ENCODE measurements at places on chromosomes 13 and 19. TPM values are rescaled to one million over a fixed set of nuclear protein-coding genes. Genes with fewer than 3 reads are reported as not detected.

The TEKTIP1 gene
- total RNA-seq = not detected

The SYT5 gene
- total RNA-seq = not detected

The ARID3A gene
- total RNA-seq = 37.0 TPM

The CPT1C gene
- total RNA-seq = 1.7 TPM

The SARS2 gene
- total RNA-seq = 55.5 TPM

The FLT3 gene
- total RNA-seq = 0.58 TPM

- no peak for DNase-seq
Measured at GRCh38 chr19:28577233-28577632, 635.7 kb downstream of the UQCRFS1 start.

GRCh38 chr19:2250766-2251105, 1.6 kb downstream of the AMH start:
- DNase-seq = no peak

DNA sequence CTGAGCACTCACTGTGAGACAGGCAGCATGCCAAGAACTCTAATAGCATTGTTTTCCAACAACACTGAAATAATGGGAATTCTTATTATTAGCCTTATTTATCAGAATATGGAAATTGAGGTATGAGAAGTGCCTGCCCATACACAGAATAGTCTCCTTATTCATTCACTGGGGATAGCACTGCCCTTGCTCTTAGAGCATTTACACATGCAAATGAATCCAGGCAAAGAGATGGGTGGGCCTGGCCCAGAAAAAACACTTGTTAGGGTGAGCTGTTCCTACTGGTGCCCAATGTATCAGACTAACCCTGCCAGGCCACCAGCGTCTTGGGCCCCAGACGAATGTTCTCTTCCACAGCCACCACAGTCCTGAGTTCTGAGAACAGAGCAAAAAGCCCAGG, 112.9 kb downstream of the TUBA3C start:
- DNase-seq = no peak

DNA sequence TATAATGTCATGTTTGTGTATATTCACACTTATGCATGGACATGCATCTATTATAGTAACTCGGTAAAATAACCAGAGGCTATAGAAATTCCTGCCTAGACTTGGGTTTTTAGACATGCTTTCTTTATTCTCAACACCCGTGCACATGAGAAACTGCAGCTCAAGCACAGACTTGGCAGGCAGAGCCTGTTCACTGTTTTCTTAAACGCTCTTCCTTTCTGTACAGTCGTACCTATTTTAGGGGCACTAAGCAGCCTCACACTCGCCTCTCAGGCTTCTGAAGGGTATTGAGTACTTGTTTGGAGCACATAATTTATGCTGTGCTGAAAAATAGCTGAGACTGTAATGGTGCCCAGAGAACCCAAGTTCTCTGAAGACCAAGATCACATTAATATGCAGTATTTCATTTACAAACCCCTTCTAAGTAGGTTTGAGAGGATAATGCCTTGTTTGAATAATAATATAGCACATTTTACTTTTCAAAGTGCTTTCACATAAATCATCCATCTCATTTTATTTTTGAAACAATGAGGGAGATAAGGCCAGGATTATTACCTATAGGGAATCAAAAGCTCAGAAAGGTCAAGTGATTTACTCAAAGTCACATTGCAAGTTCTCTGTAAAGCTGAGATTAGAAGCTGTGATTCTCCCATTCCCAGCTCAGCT, 429.9 kb downstream of the SPRY2 start:
- DNase-seq = no peak

DNA sequence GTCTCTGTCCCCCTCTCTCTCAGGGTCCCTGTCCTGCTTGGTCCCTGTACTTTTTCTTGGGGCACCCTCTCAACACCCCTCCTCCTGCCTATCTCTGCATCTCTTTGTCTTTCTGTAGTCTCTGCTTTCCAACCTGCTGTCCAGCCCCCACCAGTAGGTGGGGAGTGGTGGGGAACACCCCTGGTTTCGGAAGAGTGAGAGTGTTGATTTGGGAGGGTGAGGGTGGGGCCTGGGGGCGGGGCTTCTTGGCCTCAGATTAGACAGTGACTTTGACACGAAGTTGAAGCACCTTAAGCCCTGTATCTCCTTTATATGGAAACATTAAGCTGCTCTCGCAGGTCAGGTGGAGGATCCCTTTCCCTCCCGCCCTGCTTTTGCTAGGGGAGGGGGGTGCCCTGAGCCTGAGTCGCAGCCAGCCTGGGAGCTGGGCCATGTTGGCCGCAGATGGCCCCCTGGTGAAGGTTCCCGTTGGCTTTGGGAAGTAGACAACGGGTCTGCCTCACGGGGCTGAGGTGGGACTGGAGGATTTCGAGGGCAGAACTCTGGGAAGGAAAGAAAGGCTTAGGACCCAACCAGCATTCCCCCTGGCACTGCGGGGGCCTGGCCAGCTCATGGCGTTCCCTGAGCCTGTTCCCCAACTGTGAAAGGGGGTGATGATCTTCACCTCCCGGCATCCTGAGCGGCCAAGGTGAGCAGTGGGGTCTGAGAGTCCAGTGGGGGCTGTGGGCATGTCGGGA, at the start of gene KCNJ14:
KCNJ14 (plus strand) TSS at position 404 of the 737 bp plus-strand sequence. CDS start 6,151 bp downstream, outside the sequence.
- no peak for DNase-seq

- DNase-seq = no peak
Measured at GRCh38 chr13:29109987-29110386, 289.8 kb downstream of the MTUS2 start.

DNA sequence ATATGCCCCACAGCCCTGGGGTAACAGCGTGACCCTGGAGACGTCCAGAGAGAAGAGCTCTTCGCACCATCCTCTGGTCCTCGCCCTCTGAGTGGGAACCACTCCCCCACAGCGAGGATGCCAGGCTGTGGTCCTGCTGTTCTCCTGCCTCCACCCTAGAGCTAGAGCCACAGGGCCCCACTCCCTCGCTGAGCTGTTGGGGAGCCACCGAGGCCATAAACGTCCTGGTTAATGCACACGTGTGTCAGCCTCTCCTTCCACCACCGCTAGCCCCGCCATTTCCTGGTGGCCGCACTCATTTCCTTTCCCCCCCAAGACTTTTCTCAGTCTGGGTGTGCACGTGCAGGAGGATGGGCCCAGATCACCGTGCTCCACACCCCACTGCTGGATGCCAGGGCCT, 11.5 kb downstream of the CEACAM16 start:
- DNase-seq = no peak

DNA sequence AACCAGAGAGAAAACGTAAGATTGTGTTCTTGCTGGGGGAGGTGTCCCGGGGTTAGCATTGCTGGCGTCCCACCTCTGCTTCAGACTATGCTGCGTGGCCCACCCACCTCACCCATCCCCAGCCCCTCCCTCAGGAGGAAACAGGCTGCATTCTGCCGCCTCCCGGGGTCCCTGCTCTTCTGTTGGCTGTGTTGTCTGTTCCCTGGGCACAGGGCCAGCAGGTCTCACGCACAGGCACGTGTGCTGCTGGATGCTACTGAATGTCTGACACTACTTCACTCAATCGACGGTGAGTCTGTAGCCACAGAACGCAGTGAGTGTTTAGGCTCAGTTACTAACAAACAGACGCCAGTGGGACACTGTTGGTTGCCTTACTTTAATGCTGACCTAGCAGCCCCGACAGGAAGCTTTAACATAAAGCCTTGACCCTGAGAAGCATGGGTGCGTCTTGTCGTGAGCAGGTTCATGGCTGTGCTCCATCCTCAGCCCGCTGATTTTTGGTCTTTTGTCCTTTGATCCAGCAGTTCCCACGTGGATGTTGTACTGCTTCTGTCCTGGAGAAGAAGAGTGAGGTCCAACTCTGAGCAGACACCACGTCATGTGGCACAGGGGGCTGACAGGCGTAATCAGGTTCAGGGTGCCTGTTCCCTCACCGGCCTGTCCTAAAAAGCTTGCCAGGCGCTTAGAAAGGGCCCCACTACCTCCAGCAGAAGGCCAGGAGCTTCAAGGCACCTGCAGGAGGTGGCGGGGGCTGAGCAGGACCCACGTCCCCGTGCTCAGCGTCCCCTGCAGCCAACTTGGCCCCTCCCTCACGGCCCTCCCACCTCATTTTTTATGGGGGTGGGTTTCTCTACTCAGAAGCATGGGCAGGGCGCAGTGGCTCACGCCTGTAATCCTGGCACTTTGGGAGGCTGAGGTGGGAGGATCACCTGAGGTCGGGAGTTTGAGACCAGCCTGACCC, 26.0 kb downstream of the NAXD start:
- no peak for DNase-seq

DNA sequence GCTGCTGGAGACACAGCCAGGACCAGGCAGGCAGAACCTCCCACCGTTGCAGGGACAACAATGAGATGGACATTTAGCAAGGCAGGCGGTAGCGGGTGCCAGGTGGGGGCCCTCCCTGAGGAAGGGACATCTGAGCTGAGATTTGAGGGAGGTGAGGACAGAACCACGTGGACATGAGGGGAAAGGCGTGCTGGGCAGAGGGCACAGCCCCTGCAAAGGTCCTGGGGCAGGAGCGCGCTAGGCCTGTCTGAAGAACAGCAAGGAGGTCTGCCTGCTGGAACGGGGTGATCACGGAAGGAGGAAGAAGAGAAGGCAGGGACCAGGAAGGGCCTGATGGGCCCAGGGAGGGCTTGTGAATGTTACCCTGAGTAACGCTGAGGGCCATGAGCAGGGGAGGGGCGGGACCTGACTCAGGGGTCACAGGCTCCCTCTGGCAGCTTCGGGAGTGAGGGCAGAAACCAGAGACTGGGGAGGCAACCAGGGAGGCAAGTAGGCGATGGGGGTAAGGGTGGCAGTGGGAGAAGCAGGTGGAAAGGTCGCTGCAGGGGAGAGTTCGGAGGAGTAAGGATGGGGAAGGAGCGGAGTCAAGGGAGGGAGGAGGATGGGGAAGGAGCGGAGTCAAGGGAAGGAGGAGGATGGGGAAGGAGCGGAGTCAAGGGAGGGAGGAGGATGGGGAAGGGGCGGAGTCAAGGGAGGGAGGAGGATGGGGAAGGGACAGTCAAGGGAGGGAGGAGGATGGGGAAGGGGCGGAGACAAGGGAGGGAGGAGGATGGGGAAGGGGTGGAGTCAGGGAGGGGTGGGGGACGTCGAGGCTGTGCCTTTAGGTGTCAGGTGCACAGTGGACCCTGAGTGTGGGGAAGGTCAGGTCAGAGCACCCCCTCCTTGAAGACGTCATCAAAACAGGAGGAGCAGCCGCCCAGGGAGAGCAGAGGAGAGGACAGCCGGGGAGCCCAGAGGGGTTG, 15.7 kb upstream of the B3GNT3 start:
- DNase-seq = no peak
